ENCODE measurements at places on chromosomes 7 and 10. TPM values are rescaled to one million over a fixed set of nuclear protein-coding genes. Genes with fewer than 3 reads are reported as not detected.

CHRM2 gene
- total RNA-seq, result not detected

TBC1D12 gene
- 32.1 TPM for total RNA-seq

VSTM4 gene
- total RNA-seq, result not detected

SEMA3C gene
- 25.8 TPM for total RNA-seq

OR6B1 gene
- total RNA-seq, result not detected

IFIT1B gene
- total RNA-seq, result not detected

ZNF789 gene
- total RNA-seq, result 30.1 TPM

All from Caco-2 (cell line).